ENCODE measurements at places on chromosomes 6 and 20.

DNA sequence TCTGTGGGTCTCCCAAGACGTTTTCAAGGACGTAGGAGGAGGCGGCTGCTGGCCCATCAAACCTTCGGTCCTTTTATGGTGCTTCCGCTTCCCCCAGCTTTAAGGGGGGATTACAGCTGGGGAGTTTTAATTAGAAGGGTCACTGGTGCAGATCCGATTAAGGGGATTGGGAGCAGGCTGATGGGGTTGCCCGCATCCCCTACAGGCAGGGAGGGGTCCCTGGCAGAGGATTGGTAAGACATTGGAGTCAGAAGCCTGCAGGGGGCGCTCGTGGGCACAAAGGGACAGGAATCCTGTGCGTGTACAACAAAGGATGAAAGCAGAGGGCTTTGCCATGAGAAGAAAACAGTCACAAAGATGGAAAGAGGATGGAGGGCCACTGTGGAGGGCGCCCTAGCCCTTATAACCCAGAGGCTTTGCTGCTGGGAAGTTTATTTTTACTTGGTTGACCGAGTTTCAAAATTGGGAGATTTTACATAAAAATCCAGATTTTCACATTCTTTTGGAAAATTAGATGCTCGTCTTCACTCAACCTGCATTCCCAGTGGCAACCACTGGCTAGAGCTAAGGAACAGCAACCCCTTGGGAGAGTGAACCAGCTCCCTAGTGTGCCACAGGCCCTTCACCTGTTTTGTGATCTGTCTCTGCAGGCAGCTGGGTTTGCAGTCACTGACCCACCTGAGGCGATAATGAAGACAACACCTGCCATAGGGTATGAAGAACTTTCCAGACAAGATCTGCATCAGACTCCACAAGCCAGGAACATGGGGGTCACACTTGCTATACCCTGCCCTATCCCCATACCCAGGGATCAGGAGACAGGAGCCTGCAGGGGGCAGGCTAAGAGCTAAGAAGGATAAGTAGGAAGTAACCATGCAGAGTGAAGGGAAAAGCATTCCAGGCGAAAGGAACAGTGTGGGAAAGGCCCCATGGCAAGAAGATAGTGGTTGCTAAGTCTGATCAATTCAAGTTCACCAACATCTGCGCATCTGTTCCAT is 97.7 kb downstream of the KCNB1 start:
- no peaks in the 10 kb centered on the region for H3K36me3 ChIP-seq
- DNase-seq: peak; percentile 65
- no peak overlapping the region for H3K4me3 ChIP-seq
- H3K4me1 ChIP-seq: no peaks in the 10 kb centered on the region

DNA sequence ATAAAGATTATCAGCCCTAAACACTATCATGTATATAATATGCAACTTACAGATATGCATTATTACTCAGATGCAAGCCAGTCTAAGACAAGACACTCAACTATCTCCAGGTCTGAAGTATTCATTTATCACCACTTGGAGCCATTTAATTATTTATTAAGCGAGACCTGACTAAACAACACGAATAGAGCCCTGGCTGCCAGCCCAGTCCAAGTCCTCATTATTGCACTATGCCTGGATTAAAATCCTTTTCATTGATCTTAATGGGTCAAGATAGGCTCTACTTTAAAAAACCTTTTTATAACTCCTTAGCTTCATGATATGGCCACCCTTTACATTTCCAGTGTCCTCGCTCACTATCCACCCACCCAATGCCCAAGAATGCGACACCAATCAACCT is 183.1 kb upstream of the MARCKS start:
- H3K4me3 ChIP-seq: no peak overlapping the region
- no peak overlapping the region for H3K27ac ChIP-seq
- peaks cover 2% of the 10 kb centered on the region for H3K27me3 ChIP-seq

GRCh38 chr6:85449818-85450759 is at the start of gene NT5E:
NT5E (plus strand) TSS chr6:85450083; CDS start chr6:85450140, 57 bp downstream.
- no peak within 1 kb of the TSS for H3K27ac ChIP-seq
- peaks cover 37% of the 10 kb centered on the region for H3K27me3 ChIP-seq
- no peaks in the 10 kb centered on the region for H3K36me3 ChIP-seq

- peaks cover 21% of the 10 kb centered on the region for H3K4me1 ChIP-seq
- no peaks in the 10 kb centered on the region for H3K27me3 ChIP-seq
- no peak overlapping the region for H3K4me3 ChIP-seq
- H3K27ac ChIP-seq: no peak overlapping the region
- no peaks in the 10 kb centered on the region for H3K36me3 ChIP-seq
- DNase-seq: peak; percentile 44
Measured at GRCh38 chr20:36439040-36439730, 102.1 kb upstream of the MYL9 start.

DNA sequence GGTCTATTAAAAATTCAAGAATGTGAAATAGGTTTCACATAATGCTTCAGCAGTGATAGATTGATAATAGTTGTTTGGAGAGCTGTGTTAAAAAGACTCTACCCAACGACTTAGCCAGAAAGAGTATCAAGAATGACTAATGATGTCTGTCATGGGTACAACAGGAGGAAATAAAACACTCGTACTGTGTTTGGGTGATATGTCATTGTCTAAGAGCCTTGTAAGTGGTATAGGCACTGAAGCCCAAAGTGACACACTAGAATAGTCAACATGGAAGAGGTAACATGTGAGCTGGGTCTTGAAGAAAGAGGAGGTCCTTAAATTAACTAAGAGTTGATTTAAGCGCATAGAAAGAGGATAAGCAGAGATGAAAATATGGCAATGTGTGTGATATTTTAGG is 471.8 kb upstream of the MAN1A1 start:
- no peak overlapping the region for H3K4me3 ChIP-seq
- no peaks in the 10 kb centered on the region for H3K36me3 ChIP-seq
- no peak overlapping the region for H3K27ac ChIP-seq

DNA sequence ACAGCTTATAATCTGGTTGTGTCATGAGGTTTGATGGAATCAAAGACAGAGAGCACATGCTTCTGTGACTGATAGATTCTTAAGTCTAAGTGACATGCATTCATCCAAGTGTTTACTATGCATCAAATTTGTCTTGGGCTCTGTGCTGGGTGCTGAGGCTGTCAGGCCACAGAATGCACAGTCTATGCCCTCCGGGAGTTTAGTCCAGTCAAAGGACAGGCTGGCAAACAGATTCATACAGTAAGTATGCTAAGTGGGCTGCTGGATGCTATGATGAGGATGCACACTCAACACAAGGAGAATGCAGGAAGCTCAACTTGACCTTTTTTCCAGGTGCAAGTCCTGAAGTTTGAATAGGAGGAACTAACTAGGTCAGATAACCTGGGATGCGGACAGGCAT is 146.7 kb downstream of the UST start:
- no peak for DNase-seq
- no peak overlapping the region for H3K27ac ChIP-seq
- H3K4me1 ChIP-seq: no peaks in the 10 kb centered on the region

DNA sequence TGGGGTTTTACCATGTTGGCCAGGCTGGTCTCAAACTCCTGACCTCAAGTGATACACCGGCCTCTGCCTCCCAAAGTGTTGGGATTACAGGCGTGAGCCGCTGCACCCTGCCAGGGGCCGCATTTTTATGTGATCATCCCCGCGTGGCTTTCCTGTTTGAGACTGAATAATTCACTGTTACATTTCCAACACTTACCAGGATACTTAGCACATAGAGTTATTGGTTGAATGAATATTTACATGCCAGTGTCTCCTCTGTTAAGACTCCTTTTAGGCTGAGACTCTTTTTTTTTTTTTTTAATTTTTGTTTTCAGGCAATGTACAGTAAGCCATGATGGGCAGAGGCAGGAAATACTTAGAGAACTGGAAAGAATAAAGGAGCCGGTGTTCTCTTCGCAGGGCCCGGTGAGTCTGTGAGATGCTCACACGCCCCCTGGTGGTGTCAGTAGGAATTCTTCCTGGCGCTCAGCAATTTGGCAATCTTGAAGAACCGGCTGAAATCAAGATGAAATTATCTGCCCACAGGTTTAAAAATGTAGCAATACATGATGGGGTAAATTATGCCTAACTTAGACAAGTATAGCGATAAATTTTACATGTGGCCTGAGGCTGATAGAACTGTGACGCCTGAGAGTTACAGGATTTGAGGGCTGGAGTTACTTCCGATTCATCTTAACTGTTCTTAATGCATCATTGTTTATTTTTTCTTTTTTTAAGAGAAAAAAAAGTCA is 7.6 kb upstream of the RNF114 start:
- no peak overlapping the region for H3K4me3 ChIP-seq
- peak; percentile 77 for DNase-seq
- no peaks in the 10 kb centered on the region for H3K27me3 ChIP-seq
- H3K27ac ChIP-seq: no peak overlapping the region
- H3K36me3 ChIP-seq: no peaks in the 10 kb centered on the region
- H3K4me1 ChIP-seq: peaks cover 7% of the 10 kb centered on the region

GRCh38 chr6:104402572-104402971 is 457.1 kb downstream of the HACE1 start:
- H3K4me3 ChIP-seq: no peak overlapping the region
- no peaks in the 10 kb centered on the region for H3K36me3 ChIP-seq
- DNase-seq: no peak
- no peak overlapping the region for H3K27ac ChIP-seq
- no peaks in the 10 kb centered on the region for H3K4me1 ChIP-seq

DNA sequence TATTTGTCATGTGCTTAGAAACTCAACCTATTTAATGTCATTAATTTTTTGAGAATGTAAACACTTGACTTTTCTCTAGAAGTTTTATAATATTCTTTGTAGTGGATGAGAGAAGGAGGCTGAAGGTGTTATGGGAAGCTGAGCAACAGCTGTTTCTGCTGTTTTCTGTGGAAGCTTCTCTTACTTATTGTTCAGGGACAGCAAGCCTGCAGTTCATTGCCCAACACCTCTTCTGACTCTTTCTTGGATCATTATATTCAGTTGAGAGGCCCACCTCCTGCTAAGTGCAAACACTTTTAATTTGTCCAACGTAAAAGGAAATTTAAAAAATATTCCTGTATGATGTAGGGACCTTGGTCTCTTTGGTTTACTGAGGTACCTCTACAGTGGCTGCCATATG is 12.0 kb upstream of the ADGRF4 start:
- H3K36me3 ChIP-seq: no peaks in the 10 kb centered on the region
- no peak overlapping the region for H3K4me3 ChIP-seq
- no peak overlapping the region for H3K27ac ChIP-seq

GRCh38 chr20:10897336-10897735 is 223.5 kb upstream of the JAG1 start:
- no peaks in the 10 kb centered on the region for H3K36me3 ChIP-seq
- no peaks in the 10 kb centered on the region for H3K27me3 ChIP-seq
- no peaks in the 10 kb centered on the region for H3K4me1 ChIP-seq
- H3K27ac ChIP-seq: no peak overlapping the region
- no peak overlapping the region for H3K4me3 ChIP-seq

DNA sequence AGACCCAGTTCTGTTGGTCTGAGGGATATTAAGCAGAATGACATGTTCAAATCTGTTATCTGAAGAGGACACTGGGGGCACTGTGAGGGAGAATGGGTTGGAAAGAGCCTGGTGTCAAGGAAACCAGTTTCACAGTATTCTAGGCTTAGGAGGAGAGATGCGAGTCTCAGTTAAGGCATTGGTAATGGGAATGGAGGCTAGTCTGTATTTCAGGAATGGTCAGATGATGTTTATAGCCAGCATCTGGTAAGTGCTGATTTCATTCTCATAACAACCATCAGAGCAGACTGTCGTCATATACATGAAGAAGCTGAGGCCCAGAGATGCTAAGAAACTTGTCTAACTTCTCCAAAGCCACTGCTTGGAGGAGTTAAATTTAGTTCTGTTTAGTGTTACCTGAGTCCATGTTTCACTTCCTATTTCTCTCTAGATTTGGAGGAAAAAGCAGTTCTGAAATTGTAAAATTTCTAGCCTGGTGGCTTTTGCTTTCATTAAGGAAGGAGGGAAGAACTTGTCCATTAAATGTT is 242.0 kb downstream of the ARID1B start:
- no peaks in the 10 kb centered on the region for H3K27me3 ChIP-seq
- no peaks in the 10 kb centered on the region for H3K36me3 ChIP-seq
- H3K27ac ChIP-seq: no peak overlapping the region
- peaks cover 11% of the 10 kb centered on the region for H3K4me1 ChIP-seq
- peak; percentile 29 for DNase-seq

- no peaks in the 10 kb centered on the region for H3K4me1 ChIP-seq
- DNase-seq: no peak
- H3K36me3 ChIP-seq: no peaks in the 10 kb centered on the region
- H3K27me3 ChIP-seq: no peaks in the 10 kb centered on the region
- H3K27ac ChIP-seq: no peak overlapping the region
Measured at GRCh38 chr20:42974347-42974746, 215.4 kb downstream of the PTPRT start.

GRCh38 chr6:155219299-155219698 is 44.5 kb upstream of the CLDN20 start:
- no peak overlapping the region for H3K27ac ChIP-seq
- H3K36me3 ChIP-seq: no peaks in the 10 kb centered on the region
- H3K4me1 ChIP-seq: peaks cover 8% of the 10 kb centered on the region
- no peak overlapping the region for H3K4me3 ChIP-seq

GRCh38 chr6:81172056-81172740 is 580.3 kb downstream of the TENT5A start:
- H3K27me3 ChIP-seq: no peaks in the 10 kb centered on the region
- H3K4me1 ChIP-seq: no peaks in the 10 kb centered on the region
- no peaks in the 10 kb centered on the region for H3K36me3 ChIP-seq
- no peak overlapping the region for H3K4me3 ChIP-seq
- H3K27ac ChIP-seq: no peak overlapping the region
- DNase-seq: no peak

DNA sequence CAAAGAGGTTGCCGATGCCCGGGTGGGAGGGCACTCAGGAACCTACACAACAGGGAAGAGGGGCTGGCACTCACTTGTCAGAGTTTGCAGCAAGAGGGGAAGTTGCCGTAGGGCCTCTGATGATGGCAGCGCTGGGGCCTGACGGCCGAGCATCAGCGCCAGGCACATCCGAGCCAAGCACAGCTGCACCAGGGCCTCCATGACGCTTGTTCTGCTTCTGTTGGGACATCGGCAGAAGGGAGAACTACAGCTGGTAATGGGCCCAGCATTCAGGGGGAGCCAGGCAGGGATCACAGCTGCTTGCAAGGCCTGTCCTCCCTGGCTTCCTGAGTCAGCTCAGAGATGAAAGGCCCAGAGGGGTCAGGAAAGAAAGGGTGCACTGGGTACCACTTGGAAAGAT is 367.7 kb downstream of the CDH4 start:
- DNase-seq: no peak
- H3K4me1 ChIP-seq: no peaks in the 10 kb centered on the region
- H3K4me3 ChIP-seq: no peak overlapping the region
- H3K27ac ChIP-seq: no peak overlapping the region
- no peaks in the 10 kb centered on the region for H3K36me3 ChIP-seq

GRCh38 chr20:59063358-59064213 is 21.0 kb upstream of the PRELID3B start:
- H3K4me3 ChIP-seq: no peak overlapping the region
- no peaks in the 10 kb centered on the region for H3K4me1 ChIP-seq
- no peaks in the 10 kb centered on the region for H3K36me3 ChIP-seq
- DNase-seq: no peak

- H3K27ac ChIP-seq: no peak overlapping the region
- H3K27me3 ChIP-seq: peaks cover 2% of the 10 kb centered on the region
- DNase-seq: no peak
- no peaks in the 10 kb centered on the region for H3K36me3 ChIP-seq
Measured at GRCh38 chr6:158933079-158933595, 66.9 kb downstream of the RSPH3 start.

- peaks cover 18% of the 10 kb centered on the region for H3K4me1 ChIP-seq
- H3K27ac ChIP-seq: no peak overlapping the region
- peaks cover 74% of the 10 kb centered on the region for H3K36me3 ChIP-seq
- no peak for DNase-seq
- H3K4me3 ChIP-seq: no peak overlapping the region
- no peaks in the 10 kb centered on the region for H3K27me3 ChIP-seq
Measured at GRCh38 chr6:30200551-30201281, 12.5 kb downstream of the TRIM26 start.

Data from CD4-positive, alpha-beta T cell (primary cell).